GM23248 (cell line): ENCODE measurements at places on chromosomes 3 and 15.

GRCh38 chr3:155664925-155665695 is 79.8 kb downstream of the PLCH1 start:
- no peaks in the 10 kb centered on the region for H3K36me3 ChIP-seq
- peak; percentile 88 for DNase-seq
- H3K4me3 ChIP-seq: no peak overlapping the region
- no peak overlapping the region for H3K27ac ChIP-seq
- peaks cover 12% of the 10 kb centered on the region; the same call in 1 of the 2 replicates for H3K4me1 ChIP-seq

GRCh38 chr3:157063469-157063868 is 96.5 kb downstream of the CCNL1 start:
- no peaks in the 10 kb centered on the region for H3K27me3 ChIP-seq
- H3K4me1 ChIP-seq: 0 out of 2 replicates have a peak, but pooled peaks cover 5% of the 10 kb centered on the region
- no peak overlapping the region for H3K4me3 ChIP-seq
- DNase-seq: no peak
- H3K36me3 ChIP-seq: no peaks in the 10 kb centered on the region

DNA sequence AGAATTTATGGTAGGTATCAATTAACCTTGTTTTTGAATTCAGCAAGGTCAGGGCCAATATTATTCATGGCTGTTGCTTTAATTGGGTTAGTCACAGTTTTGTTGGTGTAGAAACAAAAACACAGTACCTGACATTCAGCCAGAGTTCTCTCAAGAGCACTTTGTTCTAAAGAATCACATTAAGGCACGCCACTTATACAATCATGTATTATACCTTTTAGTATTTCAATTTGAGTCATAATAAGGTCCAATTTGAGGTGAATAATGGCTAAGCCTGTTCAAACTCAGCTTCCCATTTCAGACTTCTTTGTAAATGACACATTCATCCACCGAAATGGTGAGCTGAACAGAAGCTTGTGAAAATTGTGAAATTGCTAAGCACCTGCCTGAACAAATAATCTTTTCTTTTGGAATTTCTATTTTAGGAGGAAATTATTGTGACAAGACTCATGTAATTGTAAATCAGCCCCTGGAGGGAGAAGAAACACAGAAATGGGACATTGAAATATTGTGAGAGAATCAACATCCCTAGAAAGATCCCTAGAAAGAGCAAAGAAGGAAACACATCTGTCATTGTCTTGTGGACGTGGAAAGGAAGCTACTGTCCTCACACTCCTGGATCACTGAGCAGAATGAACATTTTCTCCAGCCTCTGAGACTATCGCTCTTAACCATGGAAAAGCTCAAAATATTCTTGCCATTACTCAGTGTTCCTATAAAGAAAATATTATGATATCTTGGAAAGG is 29.3 kb downstream of the RIOX2 start:
- H3K4me1 ChIP-seq: no peaks in the 10 kb centered on the region
- DNase-seq: no peak
- H3K4me3 ChIP-seq: no peak overlapping the region

DNA sequence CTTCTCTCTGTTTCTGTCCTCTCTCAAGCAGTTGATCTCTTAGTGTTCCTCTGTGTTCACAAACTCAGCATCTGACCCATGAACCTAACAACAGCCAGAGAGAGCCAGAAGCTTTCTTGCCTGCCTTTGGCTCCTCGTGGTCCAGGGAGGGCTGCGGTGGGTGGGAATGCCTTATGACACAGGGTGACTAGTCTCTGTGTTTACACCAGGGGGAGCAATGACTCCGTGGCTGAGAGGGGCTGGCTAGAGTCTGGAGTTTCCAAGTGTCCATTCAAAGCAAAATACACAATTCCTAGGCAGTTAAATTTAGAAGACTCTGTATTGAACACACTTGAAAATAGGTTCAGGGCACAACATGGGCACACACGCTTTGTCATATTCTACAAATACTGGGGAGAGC is 370.0 kb upstream of the FRG2C start:
- no peaks in the 10 kb centered on the region for H3K36me3 ChIP-seq
- H3K4me3 ChIP-seq: no peak overlapping the region
- DNase-seq: peak; percentile 71
- no peaks in the 10 kb centered on the region for H3K4me1 ChIP-seq

- H3K36me3 ChIP-seq: no peaks in the 10 kb centered on the region
- H3K4me1 ChIP-seq: no peaks in the 10 kb centered on the region
- no peaks in the 10 kb centered on the region for H3K27me3 ChIP-seq
- H3K27ac ChIP-seq: no peak overlapping the region
Measured at GRCh38 chr15:53384417-53384816, 375.0 kb downstream of the WDR72 start.

- H3K4me1 ChIP-seq: no peaks in the 10 kb centered on the region
- H3K4me3 ChIP-seq: no peak overlapping the region
- DNase-seq: no peak
Measured at GRCh38 chr15:78159395-78159794, 10.2 kb downstream of the IDH3A start.

DNA sequence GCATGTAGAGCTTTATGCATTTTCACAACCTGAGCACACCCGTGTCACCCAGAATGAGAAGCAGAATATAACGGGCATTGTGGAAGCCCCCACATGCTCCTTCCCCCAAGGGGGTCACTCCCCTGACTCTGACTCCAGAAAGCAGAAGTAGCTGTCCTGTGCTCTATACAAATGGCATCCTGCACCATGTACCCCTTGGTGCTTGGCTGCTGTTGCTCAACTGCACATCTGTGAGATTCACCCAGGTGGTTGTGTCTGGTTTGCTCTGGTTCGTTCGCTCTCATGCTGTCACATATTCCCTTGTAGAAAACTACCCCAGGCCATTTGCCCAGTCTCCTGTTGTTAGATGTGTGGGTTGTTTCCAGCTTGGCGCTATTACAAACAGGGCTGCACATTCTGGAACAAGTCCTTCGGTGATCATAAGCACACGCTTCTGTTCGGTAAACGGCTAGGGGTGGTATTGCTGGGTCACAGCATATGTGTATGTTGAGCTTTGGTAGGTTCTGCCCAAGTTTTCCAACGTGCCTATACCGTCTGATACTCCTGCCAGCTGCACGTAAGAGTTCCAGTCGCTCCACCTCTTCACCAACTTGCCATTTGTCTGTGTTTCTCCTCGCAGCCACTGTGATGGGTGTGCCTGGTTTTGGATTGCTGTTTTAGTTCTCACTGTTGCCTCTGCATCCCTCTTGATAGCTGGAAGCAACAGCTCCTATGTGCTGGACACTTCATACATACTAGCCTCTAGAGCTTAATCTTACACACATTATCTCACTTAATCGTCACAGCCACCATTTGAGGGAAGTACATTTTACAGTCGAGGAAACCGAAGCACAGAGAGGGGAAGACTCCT is 65.4 kb upstream of the SLC6A6 start:
- H3K4me3 ChIP-seq: no peak overlapping the region
- DNase-seq: no peak
- H3K27ac ChIP-seq: no peak overlapping the region
- peaks cover 26% of the 10 kb centered on the region for H3K27me3 ChIP-seq

- peak; percentile 69 for DNase-seq
- peak overlapping the region; percentile 97 for H3K4me3 ChIP-seq
- no peaks in the 10 kb centered on the region for H3K36me3 ChIP-seq
- peaks cover 17% of the 10 kb centered on the region for H3K4me1 ChIP-seq
- peak overlapping the region; percentile 89 for H3K27ac ChIP-seq
Measured at GRCh38 chr3:193593668-193594030, 641 bp downstream of the OPA1 start.

- no peaks in the 10 kb centered on the region for H3K36me3 ChIP-seq
- no peaks in the 10 kb centered on the region; the same call in 1 of the 2 replicates for H3K4me1 ChIP-seq
- peak overlapping the region; percentile 65 for H3K4me3 ChIP-seq
- peak; percentile 77 for DNase-seq
- no peaks in the 10 kb centered on the region for H3K27me3 ChIP-seq
Measured at GRCh38 chr15:26891448-26892181, 24.8 kb downstream of the GABRA5 start.

- H3K4me3 ChIP-seq: no peak overlapping the region; the same call in 1 of the 2 replicates
- no peaks in the 10 kb centered on the region for H3K27me3 ChIP-seq
- H3K27ac ChIP-seq: no peak overlapping the region
- peak; percentile 79 for DNase-seq
Measured at GRCh38 chr3:128496602-128497304, 3.8 kb upstream of the GATA2 start.

GRCh38 chr3:88189361-88189810 is 39.6 kb downstream of the C3orf38 start:
- H3K27ac ChIP-seq: no peak overlapping the region
- DNase-seq: no peak
- H3K4me3 ChIP-seq: 0 out of 2 replicates have a peak overlapping the region, but pooled peaks have one; percentile 29
- no peaks in the 10 kb centered on the region for H3K27me3 ChIP-seq

DNA sequence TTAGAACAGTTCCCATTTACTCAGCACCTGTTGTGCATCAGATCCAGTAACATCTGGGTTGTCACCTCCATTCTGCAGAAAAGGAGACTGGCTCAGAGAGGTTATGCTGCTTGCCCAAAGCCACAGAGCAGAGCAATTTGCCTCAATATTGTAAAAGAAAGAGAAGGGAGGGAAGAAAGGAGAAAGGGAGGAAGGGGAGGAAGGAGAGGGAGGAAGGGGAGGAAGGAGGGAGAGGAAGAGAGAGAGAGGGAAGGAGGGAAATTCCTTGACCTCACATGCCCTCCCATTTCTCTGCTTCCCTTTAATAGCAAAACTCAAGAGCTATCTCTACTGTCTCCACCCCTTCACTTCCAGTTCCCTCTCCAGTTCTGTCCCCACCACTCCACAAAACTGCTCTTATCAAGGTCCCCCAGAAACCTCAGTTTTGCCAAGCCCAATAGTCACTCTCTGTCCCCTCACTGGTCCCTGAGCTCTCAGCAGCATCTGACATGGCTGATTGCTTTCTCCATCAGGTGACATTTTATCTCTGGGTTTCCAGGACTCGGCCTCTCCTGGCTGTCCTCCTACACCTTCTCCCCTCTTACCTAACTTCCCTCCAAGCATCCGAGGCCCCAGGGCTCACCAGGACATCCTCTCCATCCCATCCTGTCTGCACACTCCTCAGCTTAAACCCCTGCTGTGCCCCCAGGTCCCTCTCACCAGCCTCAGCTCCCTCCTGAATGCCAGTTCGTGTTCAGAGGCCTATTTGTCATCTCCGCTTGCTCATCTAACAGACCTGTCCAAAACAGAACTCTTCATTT is 104.7 kb upstream of the LINGO1 start:
- H3K4me1 ChIP-seq: no peaks in the 10 kb centered on the region
- H3K27ac ChIP-seq: no peak overlapping the region
- no peak for DNase-seq
- H3K36me3 ChIP-seq: no peaks in the 10 kb centered on the region

GRCh38 chr3:174862666-174863065 is 3.5 kb downstream of the NAALADL2 start:
- no peak overlapping the region for H3K4me3 ChIP-seq
- no peak for DNase-seq
- 0 out of 2 replicates have a peak, but pooled peaks cover 6% of the 10 kb centered on the region for H3K4me1 ChIP-seq

- peaks cover 27% of the 10 kb centered on the region for H3K4me1 ChIP-seq
- no peak overlapping the region for H3K27ac ChIP-seq
- no peak overlapping the region for H3K4me3 ChIP-seq
- no peaks in the 10 kb centered on the region for H3K27me3 ChIP-seq
Measured at GRCh38 chr3:55719508-55719907, 232.4 kb upstream of the WNT5A start.

DNA sequence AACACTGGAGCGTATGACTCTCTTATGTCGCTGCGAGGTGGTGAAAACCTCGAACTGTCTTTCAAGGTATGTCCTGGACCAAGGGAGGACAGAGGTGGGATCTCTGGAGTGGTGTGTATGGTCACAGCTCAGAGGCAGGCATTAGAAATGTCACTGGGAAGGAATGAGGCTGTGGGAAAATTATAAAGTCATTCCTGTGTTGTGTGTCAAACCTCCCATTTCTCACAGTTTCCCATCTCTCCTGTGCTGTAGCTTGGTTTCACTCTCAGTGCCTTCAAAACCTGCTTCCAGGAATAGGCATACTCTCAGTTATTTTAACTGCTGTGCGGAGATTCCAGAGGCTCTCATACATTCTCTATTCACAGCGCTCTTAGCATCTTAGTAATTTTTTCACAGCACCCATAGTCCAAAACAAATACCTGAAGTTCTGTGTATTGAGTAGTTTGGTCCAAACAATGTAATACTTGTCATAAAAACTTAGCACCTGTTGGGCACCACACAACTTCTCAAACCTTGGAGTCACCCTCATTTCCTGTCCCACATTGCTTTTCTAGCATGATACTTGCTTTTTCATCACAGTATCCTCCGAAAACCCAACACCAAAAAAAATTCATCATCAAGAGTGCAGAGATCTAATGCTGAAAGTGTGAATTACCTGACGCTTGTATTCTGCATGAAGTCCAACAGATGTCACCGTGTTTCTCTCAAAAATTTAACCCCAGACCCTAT is 36.9 kb downstream of the GALNT15 start:
- no peak overlapping the region for H3K4me3 ChIP-seq
- peak; percentile 56 for DNase-seq
- no peak overlapping the region for H3K27ac ChIP-seq

GRCh38 chr3:156859578-156859977 is 33.4 kb downstream of the LEKR1 start:
- no peak overlapping the region for H3K27ac ChIP-seq
- no peak for DNase-seq
- H3K36me3 ChIP-seq: no peaks in the 10 kb centered on the region
- H3K4me3 ChIP-seq: no peak overlapping the region
- H3K27me3 ChIP-seq: no peaks in the 10 kb centered on the region

- H3K4me1 ChIP-seq: peaks cover 14% of the 10 kb centered on the region; the same call in 1 of the 2 replicates
- H3K4me3 ChIP-seq: no peak overlapping the region
- no peaks in the 10 kb centered on the region for H3K27me3 ChIP-seq
- no peak overlapping the region for H3K27ac ChIP-seq
Measured at GRCh38 chr3:125324341-125324740, 50.8 kb downstream of the ZNF148 start.

DNA sequence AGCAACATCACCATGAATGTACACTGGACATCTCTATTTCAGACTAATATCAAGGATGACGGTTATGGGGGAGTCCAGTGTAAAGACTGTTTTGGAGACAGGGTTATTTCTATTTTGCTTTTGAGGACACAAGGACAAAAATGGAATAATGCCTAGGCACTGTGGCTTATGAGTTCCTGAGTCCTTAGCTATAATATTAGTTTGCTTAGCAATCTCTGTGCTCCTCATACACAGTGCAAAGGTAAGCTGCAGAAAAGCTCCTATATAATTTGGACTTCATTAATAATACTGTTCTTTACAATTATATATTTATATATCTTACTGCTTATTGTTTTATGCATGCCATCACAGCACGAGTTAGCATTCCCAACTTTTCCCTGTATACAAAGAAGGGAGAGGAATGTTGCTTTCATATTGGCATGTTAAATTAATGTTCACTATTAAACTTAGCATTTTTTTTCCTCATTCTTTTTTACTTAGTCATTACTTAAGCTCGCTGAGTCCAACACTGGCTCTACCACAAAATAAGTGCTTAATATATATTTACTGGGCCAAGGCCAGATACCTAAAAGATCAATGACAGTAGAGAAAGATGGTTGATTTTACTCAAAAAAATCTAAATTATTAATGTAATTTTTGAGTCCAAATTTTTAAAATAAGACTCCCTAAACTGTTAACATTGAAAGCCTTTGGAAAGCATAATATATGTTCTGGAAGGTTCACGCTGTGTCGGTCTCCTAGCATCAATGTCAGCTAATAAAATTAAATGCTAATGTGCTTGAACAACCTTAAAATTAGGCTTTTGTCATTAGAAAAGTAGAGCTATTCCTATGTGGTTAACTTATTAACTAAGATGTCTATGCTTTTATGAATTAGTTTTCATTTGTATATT is 13.8 kb downstream of the THBS1 start:
- H3K36me3 ChIP-seq: peaks cover 88% of the 10 kb centered on the region
- H3K27ac ChIP-seq: peak overlapping the region; percentile 95
- H3K4me1 ChIP-seq: peaks cover 2% of the 10 kb centered on the region; the same call in 1 of the 2 replicates
- DNase-seq: peak; percentile 63
- peak overlapping the region; percentile 74 for H3K4me3 ChIP-seq
- no peaks in the 10 kb centered on the region for H3K27me3 ChIP-seq
